Left lobe of liver (tissue), 2 donors: ENCODE measurements at places on chromosomes 2 and 18. TPM values are rescaled to one million over a fixed set of nuclear protein-coding genes. Genes with fewer than 3 reads are reported as not detected.

The GAD1 gene
- total RNA-seq: not detected

The TUBA4B gene
- total RNA-seq: not detected

The ELOA2 gene
- total RNA-seq: not detected

The DNAJC5G gene
- not detected for total RNA-seq

The GALNT3 gene
- 1.1 TPM for total RNA-seq

The LIMS3 gene
- not detected for total RNA-seq

The CCDC85A gene
- total RNA-seq: 0.08 TPM

The STPG4 gene
- not detected for total RNA-seq

The PTPRM gene
- 34.7 TPM for total RNA-seq

The ASB18 gene
- total RNA-seq: not detected

The ACADL gene
- 26.8 TPM for total RNA-seq

The ESCO1 gene
- total RNA-seq: 5.1 TPM

The BCS1L gene
- 38.7 TPM for total RNA-seq

The MROH2A gene
- 6.6 TPM for total RNA-seq
